ENCODE measurements at places on chromosomes 3 and 15.
A peak's percentile ranks its signal among the peaks of the same experiment; 100 is the strongest.

- DNase-seq, result no peak
Measured at GRCh38 chr3:119912220-119912619, 130.3 kb downstream of the NR1I2 start.

DNA sequence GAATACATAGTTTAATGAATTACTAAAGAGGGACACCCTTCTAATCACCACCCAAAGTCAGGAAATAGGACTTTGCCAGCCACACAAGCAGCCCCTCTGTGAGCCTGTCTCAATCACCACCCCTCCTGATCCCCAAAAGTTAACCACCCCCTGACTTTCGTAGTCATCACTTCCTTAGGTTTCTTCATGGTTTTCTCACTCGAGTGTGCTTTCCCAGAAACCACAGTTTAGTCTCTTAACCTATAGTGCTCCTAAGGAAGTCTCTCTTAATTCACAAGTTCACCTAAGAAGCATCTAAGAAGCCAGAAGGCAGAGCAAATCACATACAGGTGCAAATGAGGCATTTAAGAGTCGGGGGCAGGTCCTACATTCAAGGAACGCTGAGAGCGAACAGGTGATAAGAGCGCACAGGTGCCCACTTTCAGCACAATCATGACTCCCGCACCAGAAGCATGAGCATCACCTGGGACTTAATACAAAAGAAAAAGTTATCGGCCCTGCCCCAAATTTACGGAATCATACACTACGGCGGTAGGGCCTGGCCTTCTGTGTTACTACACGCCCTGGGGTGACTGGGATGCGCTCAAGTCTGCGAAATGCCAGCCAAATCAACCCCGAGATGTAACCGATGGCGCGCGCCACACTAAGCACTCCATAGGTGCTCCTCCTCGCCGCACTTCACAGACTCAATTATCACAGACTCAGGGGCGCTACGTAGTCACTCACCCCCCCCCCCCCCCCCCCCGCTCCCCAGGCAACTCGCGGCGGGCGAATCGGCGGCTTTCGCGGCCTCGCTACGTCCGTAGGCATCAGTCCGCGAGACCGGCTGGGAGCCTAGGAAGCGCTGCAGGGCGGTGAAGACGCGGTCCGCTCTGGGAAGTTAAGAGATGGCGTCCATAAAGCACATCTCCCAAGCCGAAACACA is 815 bp downstream of the ULK4 start:
- DNase-seq, result peak; percentile 79

DNA sequence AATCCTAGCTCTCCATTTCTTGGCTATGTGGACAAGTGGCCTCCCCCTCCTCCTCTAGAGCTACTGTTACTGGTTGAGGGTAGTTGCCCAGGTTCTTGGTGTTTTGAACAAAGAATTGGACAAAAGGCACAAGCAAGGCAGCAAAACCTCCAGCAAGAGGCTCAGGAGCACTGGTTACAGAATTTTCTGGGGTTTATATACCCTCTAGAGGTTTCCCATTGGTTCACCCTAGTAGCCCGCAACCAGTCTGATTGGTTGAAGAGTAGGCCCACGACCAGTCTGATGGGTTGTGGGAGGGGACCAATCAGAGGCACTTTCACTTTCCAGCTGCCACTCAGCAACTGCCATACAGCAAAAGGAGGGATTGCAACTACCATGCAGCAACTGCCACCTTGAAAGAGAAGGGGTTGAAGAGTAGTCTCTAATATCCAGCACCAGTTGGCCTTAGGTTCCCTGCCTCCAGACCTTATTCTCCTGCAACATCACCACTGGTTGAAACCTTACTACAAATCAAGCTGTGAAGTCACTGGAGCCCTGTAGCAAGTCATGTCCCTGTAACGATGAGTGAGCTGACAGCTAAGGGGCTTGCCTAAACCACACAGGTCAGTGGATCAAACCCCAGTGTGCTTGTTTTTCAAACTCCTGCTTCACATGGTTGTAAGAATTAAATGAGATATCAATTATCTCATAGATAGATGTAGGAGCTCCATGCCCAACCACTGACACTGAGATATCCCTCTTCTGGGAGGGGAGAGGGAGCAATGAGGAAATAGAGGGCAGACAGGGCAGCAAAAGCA is 2.9 kb upstream of the C15orf39 start:
- peak; percentile 57 for DNase-seq

DNA sequence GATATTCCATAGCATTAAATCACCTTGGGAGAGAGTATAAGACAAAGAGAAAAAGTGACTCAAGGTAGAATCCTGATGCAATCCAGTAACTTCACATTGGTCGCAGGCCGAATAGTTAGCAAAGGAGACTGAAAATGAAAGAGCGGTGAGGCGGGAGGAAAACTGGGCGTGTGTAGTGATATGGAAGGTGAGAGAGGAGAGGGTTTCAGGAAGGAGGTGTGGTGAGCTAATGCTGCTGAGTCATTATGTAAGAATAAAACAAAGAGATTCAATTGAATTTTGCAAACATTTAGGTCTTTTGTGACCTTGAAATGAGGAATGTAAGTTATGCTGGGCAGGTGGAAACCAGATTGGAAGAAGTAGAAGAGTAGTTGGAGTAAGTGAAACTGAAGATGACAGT is 235.3 kb downstream of the C3orf38 start:
- no peak for DNase-seq

DNA sequence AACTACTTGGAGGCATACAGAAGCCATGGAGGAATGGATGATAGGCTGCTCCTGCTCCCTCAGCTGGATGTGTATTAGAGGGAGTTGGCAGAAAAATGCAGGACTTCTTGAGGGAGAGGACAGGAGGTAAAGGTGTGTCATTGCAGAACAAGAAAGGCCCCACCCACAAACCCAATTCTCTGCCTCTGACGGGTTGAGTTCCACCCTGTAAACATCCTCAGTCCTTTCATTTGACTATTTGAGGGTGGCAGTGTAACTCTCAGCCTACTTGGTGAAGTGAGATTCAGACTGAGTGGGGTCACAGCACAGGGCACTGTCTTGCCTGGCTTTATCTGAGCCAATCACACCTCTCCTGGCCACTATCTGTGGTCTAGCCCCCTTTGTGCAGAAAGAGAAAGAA is at the start of gene TPRG1:
Gene TPRG1 (plus strand): TSS at position 265 of the 400 bp plus-strand sequence. CDS start 35,414 bp downstream, outside the sequence.
- DNase-seq, result no peak

- DNase-seq, result no peak
Measured at GRCh38 chr3:177041021-177041729, 156.1 kb downstream of the TBL1XR1 start.

DNA sequence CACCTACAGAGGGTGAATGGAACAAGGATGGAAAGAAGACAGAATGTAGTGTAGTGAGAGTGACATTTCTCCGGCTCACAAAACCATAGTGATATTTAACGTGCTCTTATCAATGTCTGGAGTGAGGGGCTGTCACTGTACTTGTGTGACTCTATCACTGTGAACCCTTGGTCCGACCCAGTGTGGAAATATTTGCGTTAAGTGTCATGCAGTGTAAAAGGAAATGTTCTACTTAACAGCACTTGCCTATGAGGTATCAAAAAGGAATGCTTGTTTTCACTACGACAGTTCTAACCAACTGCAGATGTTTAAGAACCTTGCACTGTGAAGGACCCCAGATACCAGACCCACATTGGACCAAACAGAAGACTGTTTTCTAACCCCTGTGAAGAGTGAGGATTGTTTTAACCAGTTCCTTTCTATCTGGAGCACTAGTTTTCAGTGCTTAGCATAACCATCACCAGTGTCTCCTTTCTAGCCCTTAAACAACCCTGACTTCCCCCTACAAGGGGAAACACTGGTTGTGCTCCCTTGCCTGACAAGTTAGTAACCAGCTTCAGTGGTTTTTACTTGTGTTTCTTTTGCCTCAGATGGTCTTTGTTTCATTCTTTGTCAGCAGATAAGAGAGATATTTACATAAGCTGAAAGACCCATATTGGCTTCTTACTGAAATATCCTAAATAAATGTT is 144.7 kb upstream of the ABHD17C start:
- DNase-seq, result no peak
